ENCODE measurements at places on chromosomes 3 and 15.

DNA sequence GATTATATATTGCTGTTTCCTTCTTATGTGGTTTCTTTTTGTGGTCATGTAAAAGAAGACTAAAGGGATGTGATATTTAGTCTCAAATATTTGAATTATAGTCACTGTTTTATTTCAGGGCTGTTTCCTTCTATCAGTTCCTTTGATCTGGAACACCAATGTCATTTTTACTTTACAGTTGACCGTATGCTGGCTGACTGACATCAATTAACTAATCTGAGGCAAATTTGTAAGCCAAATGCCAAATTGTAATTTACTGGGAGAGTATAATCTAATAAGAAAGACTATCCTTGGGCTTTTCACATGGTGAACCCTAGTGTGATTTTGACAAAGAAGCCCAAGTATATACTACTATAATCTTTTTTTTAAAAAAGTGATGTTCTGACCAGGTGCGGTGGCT is 87.6 kb downstream of the TMEM108 start:
- DNase-seq: no peak

DNA sequence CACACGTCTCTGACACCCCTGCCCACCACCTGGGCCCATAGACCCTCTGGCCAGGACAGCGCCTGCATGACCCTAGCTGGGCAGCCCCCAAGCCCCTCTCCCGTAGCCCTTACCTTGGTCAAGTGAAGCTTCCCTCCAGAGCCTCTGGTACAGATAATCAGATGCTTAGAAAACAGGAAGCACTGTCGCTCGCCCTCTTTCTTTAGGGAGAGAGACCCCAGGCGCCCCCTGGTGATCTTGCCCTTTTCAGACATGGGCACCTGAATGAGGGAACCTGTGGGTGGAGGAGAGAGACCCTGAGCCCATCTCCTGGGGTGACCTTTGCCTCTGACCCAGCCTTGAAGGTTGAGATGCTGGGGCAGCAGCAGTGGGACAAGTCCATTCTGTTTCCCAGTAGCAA is 65.4 kb downstream of the RASGRF1 start:
- no peak for DNase-seq

DNA sequence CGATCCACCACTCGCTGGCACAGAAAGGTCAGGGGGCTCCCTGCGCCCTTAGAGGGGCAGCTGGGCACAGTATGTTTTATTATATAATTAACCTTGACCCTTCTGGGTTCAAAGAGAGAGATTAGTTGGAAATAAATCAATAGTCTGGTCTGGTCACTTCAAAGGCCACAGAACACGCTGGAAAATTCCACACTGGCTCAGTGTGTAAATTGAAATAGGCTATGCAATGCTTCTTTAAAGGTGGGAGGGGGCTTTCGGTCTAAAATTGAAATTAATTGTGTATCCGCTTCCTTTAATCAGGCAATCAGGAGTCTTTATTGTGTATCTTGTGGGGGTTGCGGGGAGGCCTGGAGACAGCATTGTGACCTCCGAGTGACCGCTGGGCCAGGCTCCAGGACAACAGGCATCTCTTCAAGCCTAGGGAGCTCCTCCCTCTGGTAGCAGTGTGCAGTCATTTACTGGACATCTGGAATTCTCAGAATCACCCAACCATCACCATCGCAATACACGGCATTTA is 8.0 kb downstream of the RNU5B-1 start:
- no peak for DNase-seq

DNA sequence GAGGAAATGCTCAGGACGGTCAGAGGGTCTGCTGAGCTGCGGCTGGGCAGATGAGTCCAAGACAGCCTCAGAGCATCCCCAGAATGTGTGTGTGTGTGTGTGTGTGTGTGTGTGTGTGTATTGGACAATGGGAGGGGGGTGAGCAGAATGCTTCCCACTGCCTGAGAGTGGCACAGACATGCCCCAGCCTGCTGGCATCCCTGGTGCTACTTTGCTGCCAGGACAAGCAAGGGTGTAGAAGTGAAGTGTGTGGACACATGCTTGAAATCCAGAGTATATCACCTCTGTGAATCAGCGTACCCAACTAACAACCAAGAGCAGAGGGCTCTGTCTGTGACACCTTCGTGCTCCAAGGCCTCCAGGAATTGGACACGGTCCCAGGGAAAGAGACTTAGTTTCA is 76.3 kb downstream of the SLC9A9 start:
- no peak for DNase-seq

- DNase-seq: no peak
These were observed 301.6 kb upstream of the TRIM42 start for GRCh38 chr3:140376136-140376889.

DNA sequence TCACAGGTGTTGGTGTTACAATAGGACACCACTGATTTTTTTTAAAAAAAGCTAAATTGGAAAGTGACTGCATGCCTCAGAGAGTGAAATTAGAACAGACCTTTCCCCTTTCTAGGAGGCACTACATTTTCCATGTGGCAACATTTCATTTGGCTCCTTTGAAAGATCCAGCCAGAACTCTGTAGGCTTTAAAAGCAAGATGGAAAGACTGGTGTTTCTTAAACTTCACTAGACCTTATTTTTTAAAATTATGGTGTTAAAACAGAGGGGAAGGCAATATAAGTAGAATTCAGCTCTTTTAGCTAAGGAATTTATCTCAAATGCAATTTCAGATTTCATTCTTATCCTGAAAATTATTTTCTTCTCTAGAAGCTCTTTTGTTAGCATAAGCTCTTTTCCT is 317.6 kb upstream of the TGFBR2 start:
- DNase-seq: no peak

- no peak for DNase-seq
These were observed 21.5 kb downstream of the SRPRB start for GRCh38 chr3:133827136-133827535.

DNA sequence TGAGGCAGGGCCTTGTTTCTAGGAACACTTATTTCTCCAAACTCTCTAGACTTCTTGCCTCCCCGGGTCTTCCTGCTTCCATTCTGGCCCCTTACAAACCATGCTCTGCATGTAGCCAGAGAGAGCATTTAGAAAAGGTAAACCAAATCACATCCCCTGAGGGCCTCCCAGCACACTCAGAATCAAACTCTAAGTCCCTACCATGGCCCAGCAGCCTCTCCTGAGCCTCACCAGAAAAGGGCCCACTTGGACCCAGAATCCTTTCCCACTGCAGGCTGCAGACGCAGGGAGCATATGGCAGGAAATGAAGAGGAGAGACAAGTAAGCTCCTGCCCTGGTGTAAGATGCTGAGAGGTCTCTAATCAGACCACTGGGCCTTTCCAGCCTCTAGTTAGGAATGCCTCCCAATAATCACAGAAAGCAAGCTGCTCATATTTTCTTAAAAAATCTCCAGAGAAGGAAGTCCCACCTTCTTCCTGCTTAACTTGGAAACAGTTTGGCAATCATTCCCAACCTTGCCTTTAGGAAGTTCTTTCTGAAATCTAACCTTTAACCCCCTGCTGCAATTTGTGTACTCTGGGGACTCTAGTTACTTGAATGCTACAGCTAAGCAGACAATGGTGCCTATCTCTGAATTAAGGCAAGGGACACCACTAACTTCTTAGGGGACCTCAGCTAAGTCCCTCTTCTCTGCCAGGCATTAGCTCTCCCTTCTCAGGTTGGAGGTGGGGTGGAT is 4.2 kb downstream of the AMOTL2 start:
- DNase-seq: no peak

DNA sequence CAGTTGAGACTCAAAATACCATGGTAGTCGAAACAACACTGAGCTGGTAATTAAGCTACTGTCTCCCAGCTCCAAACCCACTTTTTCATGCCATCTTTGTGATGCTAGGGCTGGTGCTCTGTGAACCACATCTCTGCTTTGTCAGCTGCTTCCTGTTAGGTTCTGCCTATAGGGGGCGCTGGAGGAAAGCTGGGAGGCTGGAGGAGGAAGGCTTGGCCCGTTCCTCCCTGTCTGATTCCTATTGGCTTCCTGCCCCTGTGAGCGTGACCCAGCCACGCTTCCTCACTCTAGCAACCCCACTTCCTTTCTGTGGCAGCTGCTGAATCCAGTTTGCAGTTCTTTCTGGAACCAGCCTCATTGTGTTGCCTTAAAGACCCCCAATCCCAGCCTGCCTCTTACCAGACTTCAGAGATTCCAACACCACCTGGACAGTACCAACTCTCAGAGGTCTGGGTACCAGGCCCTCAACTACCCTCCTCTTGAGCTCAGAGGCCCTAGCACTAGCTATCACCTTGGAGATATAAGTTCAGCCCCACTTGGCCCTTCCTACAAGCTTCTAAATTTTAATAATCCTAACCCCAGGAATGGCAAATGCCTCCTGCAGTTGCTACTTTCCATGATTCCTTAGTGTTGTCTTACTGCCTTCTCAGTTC is 120.9 kb downstream of the ERC2 start:
- peak; percentile 73 for DNase-seq

GRCh38 chr15:40340038-40340739 is 550 bp downstream of the CCDC9B start:
- peak; percentile 34 for DNase-seq

- DNase-seq: no peak
These were observed 32.1 kb downstream of the SEC62 start for GRCh38 chr3:169998668-169999131.

DNA sequence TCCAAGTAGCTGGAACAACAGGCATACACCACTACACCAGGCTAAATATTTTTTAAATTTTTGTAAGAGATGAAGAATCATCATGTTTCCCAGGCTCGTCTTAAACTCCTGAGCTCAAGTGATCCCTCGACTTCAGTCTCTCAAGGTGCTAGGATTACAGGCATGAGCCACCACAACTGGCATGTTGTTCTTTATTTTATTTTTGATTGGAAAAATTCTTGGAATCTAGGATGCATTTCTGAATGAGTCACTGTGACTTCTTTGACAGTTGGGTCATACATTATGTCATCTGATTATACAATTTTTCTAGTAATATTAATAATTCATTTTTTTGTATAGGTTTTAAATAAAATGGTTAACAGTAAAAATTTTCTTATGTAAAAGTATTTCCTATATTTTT is 870.2 kb downstream of the SI start:
- no peak for DNase-seq

DNA sequence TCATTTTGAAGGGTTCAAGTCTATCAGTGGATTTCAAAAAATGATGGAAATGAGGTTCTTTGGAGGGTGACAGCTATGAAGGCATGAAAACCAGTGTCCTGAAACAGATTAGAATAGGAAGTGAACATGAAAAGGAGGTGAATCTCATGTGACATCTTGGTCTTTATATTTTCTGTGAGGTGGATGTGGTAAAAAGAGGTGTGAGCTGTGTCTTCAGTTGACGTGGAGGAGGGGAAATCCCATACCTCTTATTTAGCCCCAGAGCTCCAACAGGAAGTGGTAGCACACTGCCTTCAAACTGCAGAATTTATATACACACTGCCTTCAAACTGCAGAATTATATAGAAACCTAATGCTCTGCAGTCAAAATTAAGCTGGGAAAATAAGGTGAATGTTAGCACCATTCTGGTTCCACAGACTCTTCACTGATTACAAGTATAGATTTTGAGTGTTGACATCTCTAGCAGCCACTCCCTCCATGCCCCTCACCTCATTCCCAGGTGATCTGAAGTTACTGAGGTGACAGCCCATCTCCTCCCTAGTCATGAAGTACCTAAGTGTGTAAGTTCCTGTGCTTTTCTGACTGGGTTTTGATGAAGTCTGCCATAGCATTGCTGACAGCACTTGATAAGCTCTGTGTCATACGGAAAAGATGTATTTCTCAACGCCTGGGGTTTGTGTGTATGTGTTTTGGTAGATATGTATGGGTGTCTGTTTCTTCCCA is 2.7 kb downstream of the RAB8B start:
- DNase-seq: no peak
